ENCODE measurements at places on chromosomes 1 and 21. TPM values are rescaled to one million over a fixed set of nuclear protein-coding genes. Genes with fewer than 3 reads are reported as not detected.

Gene TMCC2
- polyA plus RNA-seq: 9.1 TPM

Gene FLG
- polyA plus RNA-seq: 0.22 TPM

Gene OVAAL
- not detected for polyA plus RNA-seq

Gene TRNP1
- 1.6 TPM for polyA plus RNA-seq

Gene S100A8
- polyA plus RNA-seq: 10.6 TPM

Gene RPL11
- 3,178 TPM for polyA plus RNA-seq

Gene TNFSF4
- polyA plus RNA-seq: 1.3 TPM

Gene NBPF6
- not detected for polyA plus RNA-seq

Gene GUCA2A
- polyA plus RNA-seq: not detected
